ENCODE measurements at places on chromosomes 11 and 22.

GRCh38 chr11:86230179-86230804, 14.3 kb upstream of the EED start:
- no peak for DNase-seq

DNA sequence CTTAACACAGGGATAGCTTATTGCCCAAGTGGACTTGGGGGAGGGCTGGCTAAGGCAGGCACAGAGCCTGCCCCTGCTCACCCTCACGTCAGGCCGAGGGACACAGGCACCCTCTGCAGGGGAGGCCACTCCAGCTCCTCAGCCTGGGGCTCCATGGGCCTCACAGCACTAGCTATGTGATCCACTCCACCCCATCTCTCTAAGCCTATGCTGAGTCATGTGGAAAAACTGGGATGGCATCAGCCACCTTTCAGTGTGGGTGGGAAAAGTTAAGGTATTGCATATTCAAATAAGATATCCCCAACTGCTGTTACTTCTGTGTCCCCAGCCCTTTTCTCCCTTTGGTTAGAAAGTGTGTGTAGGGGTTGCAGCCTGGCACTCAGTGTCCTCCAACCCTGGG, 22.3 kb downstream of the RANGAP1 start:
- no peak for DNase-seq

- DNase-seq, result peak; percentile 74
Measured at GRCh38 chr11:83070044-83070701, 1.5 kb downstream of the RAB30 start.

- no peak for DNase-seq
Measured at GRCh38 chr22:35368386-35368785, 12.5 kb upstream of the HMOX1 start.

- no peak for DNase-seq
Measured at GRCh38 chr11:76621466-76621865, 49.1 kb downstream of the LRRC32 start.

Data from fibroblast of skin of abdomen (primary cell).